ENCODE measurements at places on chromosomes 13 and 19. TPM values are rescaled to one million over a fixed set of nuclear protein-coding genes. Genes with fewer than 3 reads are reported as not detected.

Gene CEACAM20
- not detected for total RNA-seq

Gene RB1
- 21.3 TPM for total RNA-seq

Gene RXFP2
- not detected for total RNA-seq

Gene SLC1A6
- total RNA-seq: not detected

Gene KLF5
- 129 TPM for total RNA-seq

Gene CRX
- total RNA-seq: not detected

Gene FUT2
- total RNA-seq: 14.3 TPM

Gene FGF22
- total RNA-seq: 0.05 TPM
